ENCODE measurements at places on chromosomes 5 and 9.

GRCh38 chr9:87786423-87786822 lies 60.5 kb downstream of the CTSL start:
- no peak for DNase-seq

GRCh38 chr5:107500840-107501239 lies 169.9 kb downstream of the EFNA5 start:
- no peak for DNase-seq

DNA sequence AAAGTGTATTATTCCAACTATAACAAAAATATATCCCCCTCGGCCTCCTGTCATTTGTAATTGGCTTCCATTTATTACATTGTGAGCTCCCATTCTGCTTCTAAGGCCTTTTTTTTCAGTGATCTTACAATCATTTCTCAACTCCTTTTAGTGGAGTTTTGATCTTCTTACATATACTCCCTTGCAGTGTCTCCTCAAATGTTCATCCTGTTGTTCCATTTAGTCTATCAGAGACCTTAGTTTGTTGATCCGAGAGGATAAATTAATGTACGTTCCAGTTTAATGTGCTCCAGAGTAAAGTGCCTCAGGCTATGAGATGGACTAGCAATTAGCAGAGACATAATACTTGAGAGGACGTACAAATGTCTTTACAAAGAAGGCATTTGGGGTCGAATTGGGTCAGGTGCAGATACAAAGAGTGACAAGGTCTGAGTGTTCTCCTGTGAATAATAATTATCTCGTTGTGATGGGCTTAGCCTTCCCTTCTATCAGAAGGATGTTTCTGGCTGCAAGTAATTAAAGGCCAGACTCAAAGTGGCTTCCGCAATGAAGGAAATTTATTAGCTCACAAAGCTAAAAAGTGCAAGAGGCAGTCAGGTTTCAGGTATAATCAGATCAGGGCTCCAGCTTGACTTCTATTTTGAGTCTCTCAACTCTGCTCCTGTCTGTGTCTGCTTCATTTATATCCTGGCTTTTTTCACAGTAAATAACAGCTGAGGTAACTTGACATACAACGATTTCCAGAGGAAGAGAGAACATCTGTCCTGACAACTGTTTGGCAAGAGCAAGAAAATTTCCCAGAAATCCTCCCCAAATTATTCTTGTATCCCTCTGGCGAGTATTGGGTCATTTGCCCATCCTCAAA lies 30.1 kb downstream of the ARRDC3 start:
- DNase-seq = no peak

- no peak for DNase-seq
Measured at GRCh38 chr5:38802125-38802524, 43.7 kb upstream of the OSMR start.

- no peak for DNase-seq
Measured at GRCh38 chr9:85685081-85685480, 56.7 kb downstream of the AGTPBP1 start.

Measured in EL (cell line).